Endothelial cell of coronary artery (primary cell): ENCODE measurements at places on chromosomes 16 and 17. TPM values are rescaled to one million over a fixed set of nuclear protein-coding genes. Genes with fewer than 3 reads are reported as not detected.

Gene ADAD2
- total RNA-seq: under 0.01 and 0.18 TPM in 2 replicates

Gene ABCC11
- total RNA-seq: under 0.01 and 0.09 TPM in 2 replicates

Gene LRRC45
- total RNA-seq: 15.3 and 21.4 TPM in 2 replicates

Gene PERCC1
- not detected in 2 replicates for total RNA-seq

Gene GPR142
- not detected in 2 replicates for total RNA-seq

Gene MYH3
- total RNA-seq: 0.38 and 0.45 TPM in 2 replicates

Gene MAPT
- total RNA-seq: 0.09 and 0.19 TPM in 2 replicates

Gene CES5A
- total RNA-seq: not detected in 2 replicates

Gene TMC8
- 0.09 TPM in 2 replicates for total RNA-seq

Gene IRX3
- 1.2 TPM in 1 of 2 replicates, not detected in the other for total RNA-seq

Gene SP6
- 0.45 and 0.66 TPM in 2 replicates for total RNA-seq

Gene DNAI2
- total RNA-seq: not detected in 2 replicates

Gene CD300LB
- total RNA-seq: not detected in 2 replicates

Gene TBC1D3B
- 1.4 and 1.5 TPM in 2 replicates for total RNA-seq

Gene CTRL
- 0.45 and 0.56 TPM in 2 replicates for total RNA-seq

Gene SKAP1
- not detected in 2 replicates for total RNA-seq

Gene ELOB
- total RNA-seq: 386 and 446 TPM in 2 replicates

Gene CDH5
- 566 and 589 TPM in 2 replicates for total RNA-seq

Gene LSM12
- total RNA-seq: 26.1 and 28.3 TPM in 2 replicates

Gene TNK1
- under 0.01 and 0.28 TPM in 2 replicates for total RNA-seq

Gene NPIPB6
- total RNA-seq: 0.38 TPM in 1 of 2 replicates, not detected in the other
